ENCODE measurements at places on chromosomes 13 and 19. TPM values are rescaled to one million over a fixed set of nuclear protein-coding genes. Genes with fewer than 3 reads are reported as not detected.
A peak's percentile ranks its signal among the peaks of the same experiment; 100 is the strongest.

- H3K36me3 ChIP-seq, result no peaks in the 10 kb centered on the region
- peak; percentile 78 for DNase-seq
Measured at GRCh38 chr19:50461066-50461875, 15.0 kb upstream of the EMC10 start.

- H3K4me1 ChIP-seq, result no peaks in the 10 kb centered on the region
- H3K36me3 ChIP-seq, result no peaks in the 10 kb centered on the region
- no peak overlapping the region for H3K27ac ChIP-seq
- H3K4me3 ChIP-seq, result no peak overlapping the region
- H3K27me3 ChIP-seq, result no peaks in the 10 kb centered on the region
Measured at GRCh38 chr13:64314331-64314730, 2898.7 kb upstream of the PCDH20 start.

Gene APC2
- total RNA-seq, result 0.12 TPM

GRCh38 chr19:34217952-34218817 is 36.2 kb upstream of the GARRE1 start:
- DNase-seq, result peak; percentile 80
- H3K4me1 ChIP-seq, result peaks cover 34% of the 10 kb centered on the region
- H3K4me3 ChIP-seq, result peak overlapping the region; percentile 5

GRCh38 chr19:51598159-51598915 is 27.3 kb downstream of the ZNF175 start:
- no peak for DNase-seq
- H3K27ac ChIP-seq, result no peak overlapping the region
- H3K27me3 ChIP-seq, result peaks cover 22% of the 10 kb centered on the region
- no peaks in the 10 kb centered on the region for H3K36me3 ChIP-seq
- H3K4me1 ChIP-seq, result peaks cover 14% of the 10 kb centered on the region

DNA sequence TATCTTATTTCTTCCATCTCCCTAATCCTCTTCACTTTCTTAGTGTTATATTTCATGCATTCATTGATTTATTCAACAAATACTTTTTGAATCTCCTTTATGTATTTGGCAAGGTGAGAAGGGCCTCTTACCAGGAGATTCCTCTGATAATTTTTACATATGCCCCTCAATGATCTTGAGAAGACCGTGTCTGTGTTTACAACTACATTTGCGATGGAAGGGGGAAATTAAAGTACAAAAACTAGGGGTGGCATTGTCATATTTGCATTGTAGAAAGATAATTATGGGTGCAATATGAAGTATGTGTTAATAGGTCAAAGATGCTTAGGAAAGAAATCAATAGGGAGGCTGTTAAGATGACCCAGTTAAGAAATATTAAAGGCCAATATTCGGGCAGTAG is 1108.4 kb upstream of the MIR17HG start:
- DNase-seq, result no peak
- H3K27ac ChIP-seq, result no peak overlapping the region
- no peaks in the 10 kb centered on the region for H3K36me3 ChIP-seq
- H3K4me1 ChIP-seq, result no peaks in the 10 kb centered on the region

- H3K36me3 ChIP-seq, result peaks cover 25% of the 10 kb centered on the region
- peaks cover 63% of the 10 kb centered on the region for H3K4me1 ChIP-seq
- peaks cover 62% of the 10 kb centered on the region for H3K27me3 ChIP-seq
- H3K4me3 ChIP-seq, result peak overlapping the region; percentile 68
Measured at GRCh38 chr13:50365408-50366391, 350.5 kb downstream of the KCNRG start.

DNA sequence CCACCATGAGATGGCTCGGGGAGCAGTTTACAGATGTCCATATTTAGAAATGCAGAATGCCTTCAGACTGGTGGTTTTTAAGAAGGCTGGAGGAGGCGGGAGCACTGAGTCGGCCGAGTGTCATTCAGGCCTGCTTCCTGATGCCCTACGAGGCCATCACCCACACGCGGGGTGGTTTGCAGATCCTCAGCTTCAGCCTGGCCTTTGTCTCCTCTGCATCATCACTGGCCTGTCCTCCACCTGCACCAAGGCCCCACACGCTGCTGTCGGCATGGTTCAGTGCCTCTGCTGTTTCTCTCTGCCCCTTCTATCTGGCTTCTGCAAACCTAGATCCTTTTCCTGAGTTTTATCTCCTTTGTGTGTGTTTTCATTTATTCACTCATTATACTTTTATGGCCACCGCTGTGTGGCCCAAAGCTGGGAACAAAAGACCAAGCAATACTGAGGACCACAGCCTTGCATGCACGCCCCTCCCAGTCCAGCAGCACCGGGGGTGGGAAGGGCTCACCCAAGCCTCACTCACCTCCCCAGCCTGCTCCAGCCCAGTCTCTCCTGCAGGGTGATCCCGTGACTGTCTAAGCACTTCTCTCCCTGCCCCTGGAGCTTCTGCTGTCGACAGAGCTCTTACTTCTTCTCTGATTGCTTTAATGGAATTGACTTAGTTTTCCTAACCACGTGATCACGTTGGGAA is 240.8 kb downstream of the TEX29 start:
- no peak for DNase-seq
- H3K4me1 ChIP-seq, result no peaks in the 10 kb centered on the region
- no peaks in the 10 kb centered on the region for H3K36me3 ChIP-seq
- no peak overlapping the region for H3K4me3 ChIP-seq
- H3K27ac ChIP-seq, result no peak overlapping the region
